ENCODE measurements at places on chromosomes 13 and 19.
A peak's percentile ranks its signal among the peaks of the same experiment; 100 is the strongest.

- no peak for DNase-seq
These were observed 22.9 kb downstream of the BICRA start for GRCh38 chr19:47631681-47632446.

DNA sequence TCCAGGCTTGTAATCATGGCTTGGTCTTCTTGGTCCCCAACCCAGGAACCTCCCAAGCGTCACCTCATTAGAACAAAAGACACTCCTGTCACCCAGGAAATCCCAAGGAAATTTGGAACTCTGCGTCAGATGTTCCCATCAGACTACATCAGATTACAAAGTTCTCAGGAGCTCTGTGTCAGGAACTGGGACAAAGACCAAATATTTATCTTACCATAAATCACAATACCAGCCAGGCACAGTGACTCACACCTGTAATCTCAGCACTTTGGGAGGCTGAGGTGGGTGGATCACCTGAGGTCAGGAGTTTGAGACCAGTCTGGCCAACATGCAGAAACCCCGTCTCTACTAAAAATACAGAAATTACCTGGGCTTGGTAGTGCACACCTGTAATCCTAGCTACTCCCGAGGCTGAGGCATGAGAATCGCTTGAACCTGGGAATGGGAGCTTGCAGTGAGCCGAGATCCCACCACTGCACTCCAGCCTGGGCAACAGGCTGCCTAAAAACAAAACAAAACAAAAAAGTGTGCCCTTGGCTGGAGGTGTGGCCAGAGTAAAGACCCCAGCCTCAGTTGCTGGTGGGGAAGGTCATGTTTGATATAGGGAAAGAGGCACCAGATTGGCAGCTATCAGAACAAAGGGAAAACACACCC lies 16.7 kb upstream of the CCDC124 start:
- no peak for DNase-seq

- no peak for DNase-seq
These were observed 194.6 kb downstream of the POSTN start for GRCh38 chr13:37403776-37404527.

DNA sequence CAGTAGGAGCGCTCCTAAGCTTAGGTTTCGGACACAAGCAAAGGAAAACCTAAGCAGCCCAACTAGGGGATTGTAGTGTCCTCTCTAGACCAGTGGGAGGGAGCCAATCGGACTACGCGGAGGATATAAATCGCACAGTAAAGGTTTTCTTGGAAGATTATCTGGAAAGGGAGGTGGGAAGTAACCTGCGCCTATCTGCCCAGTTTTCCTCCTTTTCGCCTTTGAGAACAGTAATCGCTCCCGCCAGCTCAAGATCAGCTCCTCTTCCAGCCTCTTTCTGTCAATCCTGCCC lies 456 bp upstream of the RAB4B start:
- no peak for DNase-seq

GRCh38 chr19:51689751-51690453 lies 3.2 kb upstream of the SPACA6 start:
- no peak for DNase-seq

DNA sequence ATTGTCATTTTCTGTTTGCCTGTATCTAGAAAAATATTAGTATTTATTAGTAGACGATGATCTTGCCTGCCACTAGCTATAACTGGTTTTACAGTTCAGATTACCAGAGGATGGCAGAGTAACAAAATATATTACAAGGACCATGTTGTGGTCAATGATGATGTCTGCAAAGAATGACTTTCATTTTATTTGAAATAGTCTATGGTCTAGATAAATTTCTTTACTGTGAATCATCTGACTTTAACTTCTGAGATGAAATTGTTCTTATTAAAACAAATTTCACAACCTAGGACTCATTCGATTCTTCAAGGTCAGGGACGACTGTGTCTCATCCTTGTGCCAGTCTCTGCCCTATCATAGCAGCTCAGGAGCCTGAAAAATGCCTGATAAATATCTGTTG lies 637.8 kb upstream of the KLF12 start:
- DNase-seq, result no peak

DNA sequence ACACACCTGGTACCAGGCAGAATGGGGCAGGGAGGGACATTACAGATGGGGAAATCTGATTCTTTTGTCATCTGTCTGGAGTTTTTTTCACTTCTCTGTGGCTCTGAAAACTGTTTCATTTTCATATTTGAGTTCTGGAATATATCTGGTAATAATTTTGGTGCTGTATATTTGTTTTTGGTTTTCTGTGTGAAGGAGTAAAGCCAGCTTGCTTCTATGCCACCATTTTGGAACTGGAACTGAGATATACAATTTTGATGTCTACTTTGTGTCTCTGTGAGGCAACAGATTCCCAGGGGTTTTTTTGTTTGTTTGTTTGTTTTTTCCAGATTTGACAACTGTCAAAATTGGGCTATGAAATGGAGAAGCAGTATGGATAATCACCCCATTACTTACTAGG lies 16.1 kb downstream of the CEACAM4 start:
- no peak for DNase-seq

DNA sequence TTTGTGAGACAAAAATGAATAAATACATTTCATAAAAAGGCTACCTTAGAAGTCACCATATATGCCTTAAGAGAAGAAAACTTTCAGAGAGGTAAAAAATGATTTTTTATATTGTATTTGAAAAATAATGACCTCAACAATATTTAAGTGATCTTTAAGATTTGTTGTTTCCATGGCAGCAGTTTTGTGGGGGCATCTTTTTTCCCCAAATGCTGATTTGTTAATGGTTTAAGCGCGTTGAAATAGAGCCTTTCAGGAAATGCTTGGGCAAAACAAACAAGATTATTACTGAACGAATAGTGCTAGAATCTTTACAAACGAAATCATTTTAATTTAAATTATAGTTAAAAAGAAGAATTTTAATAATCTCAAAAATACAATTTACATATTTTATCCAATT lies 103.1 kb upstream of the MYO16 start:
- no peak for DNase-seq

DNA sequence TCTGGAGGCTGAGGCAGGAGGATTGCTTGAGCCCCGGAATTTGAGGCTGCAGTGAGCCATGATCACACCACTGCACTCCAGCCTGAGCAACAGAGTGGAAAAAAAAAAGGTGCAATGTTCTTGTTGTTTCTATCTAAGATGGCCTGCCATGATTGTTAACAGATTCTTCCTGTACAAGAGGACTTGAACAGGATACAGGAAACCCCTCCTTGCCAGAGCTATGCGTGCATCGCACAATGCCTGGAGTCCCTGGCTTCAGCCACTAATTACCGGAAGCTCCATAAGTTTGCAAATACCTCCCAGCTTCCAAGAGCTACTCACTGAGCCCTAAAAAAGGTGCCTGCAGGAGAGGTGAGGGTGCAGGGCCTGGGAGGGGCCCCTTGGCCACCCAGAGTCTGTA lies 13.1 kb upstream of the HIF3A start:
- DNase-seq, result no peak

DNA sequence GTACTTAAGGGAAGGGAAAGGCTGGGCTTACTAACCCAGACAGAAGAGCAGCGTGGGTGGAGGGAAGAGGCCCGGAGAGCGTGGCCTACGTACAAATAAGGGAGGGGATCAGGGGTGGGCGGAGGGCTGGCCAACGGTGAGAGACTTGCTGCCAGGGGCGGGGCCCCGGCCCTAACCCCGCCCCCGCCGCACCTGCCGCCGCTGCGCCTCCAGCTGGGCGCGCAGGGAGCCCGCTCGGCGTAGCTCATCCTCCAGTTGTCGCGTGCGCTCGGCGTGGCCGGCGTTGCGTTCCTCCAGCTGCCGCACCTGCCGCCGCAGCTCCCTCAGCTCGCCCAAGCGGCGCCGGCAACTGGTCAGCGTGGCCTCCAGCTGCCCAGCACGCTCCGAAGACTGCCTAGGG lies 5.7 kb downstream of the HOOK2 start:
- DNase-seq, result peak; percentile 79

DNA sequence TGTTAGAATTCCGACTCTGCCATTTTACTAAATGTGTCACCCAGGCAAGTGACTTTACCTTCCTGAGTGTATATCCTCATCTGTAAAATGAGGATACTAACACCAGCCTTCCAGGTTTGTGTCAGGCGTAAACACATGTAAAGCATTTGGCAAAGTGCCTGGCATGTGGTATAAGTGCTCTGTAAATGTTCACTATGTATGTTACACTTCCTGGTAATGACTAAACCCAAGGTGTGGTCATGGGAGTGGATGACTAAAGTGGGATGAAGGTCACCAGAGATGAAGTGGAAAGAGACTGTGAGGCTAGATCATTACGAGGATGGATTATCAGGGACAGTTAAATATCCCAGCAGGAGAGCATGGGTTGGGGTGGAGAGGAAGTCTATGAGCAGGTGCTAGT lies 25.6 kb downstream of the DEDD2 start:
- DNase-seq, result no peak

Data from CD4-positive, alpha-beta T cell treated with Interleukin-1 beta for 1 hour (primary cell).